ENCODE measurements at places on chromosomes 6 and 20.

- DNase-seq = no peak
Measured at GRCh38 chr20:16349523-16350260, 223.6 kb downstream of the KIF16B start.

GRCh38 chr6:35148167-35148741 lies 7.1 kb upstream of the TCP11 start:
- DNase-seq = no peak

- no peak for DNase-seq
Measured at GRCh38 chr6:46276576-46277142, 105.9 kb upstream of the ENPP5 start.

- DNase-seq = no peak
Measured at GRCh38 chr20:19231359-19232035, 19.1 kb downstream of the SLC24A3 start.

DNA sequence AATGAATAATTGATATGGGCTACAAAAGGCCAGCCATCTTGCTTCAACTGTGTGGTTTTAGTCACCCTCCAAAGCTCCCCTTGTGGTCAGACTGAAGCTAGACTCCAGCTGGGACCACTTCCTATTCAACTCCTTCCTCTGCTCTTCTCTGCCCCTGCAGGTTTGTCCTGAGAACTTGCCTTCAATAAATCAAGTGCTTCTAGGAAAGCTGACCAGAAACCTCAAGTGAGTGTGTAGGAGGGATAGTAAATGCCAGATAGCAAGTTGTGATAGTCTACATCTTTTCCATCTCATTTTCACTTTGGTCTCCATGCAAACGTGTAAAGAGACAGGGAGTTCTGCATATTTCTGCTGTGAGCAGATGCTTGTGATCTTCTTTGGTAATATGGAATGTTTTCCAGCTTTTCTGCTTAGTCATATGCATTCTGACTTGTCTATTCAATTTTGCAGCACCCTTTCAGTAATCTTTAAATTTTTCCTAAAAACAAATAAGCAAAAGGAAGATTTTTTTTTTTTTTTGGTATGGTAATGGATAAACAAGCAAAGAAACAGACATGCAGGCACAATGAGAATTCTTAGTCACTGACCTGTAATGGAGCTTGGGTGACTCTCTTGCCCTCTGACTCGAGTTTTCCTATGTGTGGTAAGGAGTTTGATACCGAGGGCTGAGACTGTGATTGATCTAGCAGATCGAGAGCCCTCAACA lies 201.3 kb upstream of the BTBD3 start:
- DNase-seq = no peak

DNA sequence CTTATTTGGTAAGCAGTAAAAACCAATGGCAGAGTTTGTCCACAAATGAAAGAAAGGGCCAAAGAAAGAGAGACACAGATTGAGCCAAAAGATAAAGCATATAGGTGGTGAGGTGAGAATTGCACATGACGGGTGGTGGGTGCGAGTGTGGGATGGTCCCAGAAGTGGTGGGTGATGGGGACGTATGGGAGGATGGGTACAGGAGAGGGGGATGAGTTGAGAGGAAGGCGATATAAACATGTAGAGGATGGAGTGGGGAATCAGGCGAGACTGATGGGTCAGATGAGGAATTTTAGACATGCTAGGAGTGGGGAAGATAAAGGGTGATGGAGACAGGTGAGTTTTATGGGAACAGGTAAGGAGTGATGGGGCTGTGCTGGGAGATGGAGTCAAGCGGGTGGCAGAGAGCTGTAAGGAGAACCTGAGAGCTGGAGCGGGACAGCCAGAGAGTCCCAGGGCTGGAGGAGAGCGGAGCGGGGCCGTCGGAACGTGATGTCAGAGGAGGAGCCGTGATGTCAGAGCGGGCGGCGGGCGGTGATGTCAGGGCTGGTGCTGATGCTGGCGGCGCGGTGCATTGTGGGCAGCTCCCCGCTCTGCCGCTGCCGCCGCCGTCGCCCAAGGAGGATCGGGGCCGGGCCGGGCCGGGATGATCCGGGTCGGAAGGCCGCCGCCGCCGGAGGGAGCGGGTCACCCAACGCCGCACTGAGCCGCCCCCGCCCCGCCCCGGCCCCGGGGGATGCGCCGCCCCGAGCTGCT lies at the start of gene TTBK1:
TTBK1 (plus strand) TSS at position 574 of the 756 bp plus-strand sequence. CDS start 3,180 bp downstream, outside the sequence.
- DNase-seq = no peak

DNA sequence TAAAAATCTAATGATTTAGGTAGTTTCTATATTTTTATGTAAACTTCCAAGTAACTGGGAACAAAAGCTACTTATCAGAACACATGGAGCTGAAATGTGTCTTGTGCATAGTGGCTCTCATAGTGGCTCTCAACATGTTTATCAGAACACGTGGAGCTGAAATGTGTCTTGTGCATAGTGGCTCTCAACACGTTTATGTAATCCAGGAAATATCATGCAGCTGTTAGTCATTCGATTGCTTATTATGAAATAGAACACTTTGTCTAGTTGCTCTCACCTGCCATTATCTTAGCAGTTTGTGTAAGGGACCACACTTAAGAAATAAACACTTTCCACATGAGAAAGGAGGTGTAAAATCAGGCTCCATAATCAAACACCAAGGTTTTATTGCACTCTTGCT lies 119.2 kb upstream of the ASCC3 start:
- DNase-seq = no peak

GRCh38 chr6:21342501-21342900 lies 251.1 kb upstream of the SOX4 start:
- DNase-seq = no peak

GRCh38 chr20:17785007-17785406 lies 85.2 kb downstream of the BANF2 start:
- no peak for DNase-seq

DNA sequence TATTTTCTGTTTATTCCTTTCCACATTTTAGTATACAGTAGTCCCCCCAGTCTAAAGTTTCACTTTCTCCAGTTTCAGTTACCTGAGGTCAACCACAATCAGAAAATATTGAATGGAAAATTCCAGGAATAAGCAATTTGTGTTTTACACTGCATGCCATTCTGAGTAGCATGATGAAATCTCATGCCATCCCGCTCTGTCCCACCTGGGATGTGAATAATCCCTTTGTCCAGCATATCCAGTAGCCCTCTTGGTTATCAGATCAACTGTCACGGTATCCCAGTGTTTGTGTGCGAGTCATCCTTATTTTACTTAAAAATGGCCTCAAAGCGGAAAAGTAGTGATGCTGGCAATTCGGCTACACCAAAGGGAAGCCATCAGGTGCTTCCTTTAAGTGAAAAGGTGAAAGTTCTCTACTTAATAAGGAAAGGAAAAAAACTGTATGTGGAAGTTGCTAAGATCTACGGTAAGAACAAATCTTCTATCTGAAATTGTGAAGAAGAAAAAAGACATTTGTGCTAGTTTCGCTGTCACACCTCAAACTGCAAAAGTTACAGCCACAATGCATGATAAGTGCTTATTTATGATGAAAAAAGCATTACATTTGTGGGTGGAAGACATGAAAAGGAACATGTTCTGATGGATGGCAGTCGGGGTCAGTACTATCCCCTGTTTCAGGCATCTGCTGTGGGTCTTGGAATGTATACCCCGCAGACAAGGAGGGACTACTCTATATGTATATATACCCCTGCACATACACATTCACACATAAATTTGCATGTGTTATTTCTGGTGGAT lies 11.3 kb downstream of the NOX3 start:
- no peak for DNase-seq

DNA sequence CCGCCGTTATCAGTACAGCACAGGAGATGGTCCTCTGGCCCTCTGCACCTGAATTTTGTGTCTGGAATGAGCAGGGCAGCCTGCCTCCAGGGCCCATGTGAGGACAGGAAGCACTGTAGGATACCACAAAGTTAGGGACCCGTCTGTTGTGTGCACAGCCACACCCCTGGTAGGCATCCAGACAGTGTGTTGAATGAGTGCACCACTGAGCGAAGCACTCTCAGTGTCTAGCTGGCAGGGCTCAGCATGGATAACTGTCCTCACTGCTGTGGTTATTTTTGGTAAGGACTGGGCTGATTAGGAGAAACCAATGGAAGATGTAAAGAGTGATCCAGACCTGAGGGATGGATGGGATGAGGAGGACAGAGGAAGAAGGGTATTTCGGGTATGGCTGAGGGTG lies 178.7 kb downstream of the CLIC5 start:
- DNase-seq = no peak

DNA sequence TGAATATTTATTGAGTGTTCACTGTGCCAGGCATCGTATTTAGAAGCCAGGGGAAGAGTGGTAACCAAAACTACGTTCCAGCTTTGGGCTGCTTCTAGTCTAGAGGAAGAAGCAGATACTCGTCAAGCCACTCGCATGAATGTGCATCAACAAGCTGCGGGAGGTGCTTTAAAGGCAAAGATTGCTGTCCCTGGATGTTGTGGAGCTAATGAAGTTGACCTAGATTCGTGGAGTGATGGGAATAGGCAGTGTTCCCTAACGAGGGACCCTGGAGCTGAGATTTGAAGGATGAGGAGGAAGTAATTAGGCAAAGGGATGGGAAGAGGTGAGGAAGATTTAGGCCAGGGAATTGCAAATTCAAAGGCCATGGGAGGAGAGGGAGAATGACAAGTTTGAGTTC lies 118.9 kb downstream of the TMEM170B start:
- no peak for DNase-seq

- no peak for DNase-seq
Measured at GRCh38 chr6:108686896-108687295, 126.2 kb downstream of the FOXO3 start.

DNA sequence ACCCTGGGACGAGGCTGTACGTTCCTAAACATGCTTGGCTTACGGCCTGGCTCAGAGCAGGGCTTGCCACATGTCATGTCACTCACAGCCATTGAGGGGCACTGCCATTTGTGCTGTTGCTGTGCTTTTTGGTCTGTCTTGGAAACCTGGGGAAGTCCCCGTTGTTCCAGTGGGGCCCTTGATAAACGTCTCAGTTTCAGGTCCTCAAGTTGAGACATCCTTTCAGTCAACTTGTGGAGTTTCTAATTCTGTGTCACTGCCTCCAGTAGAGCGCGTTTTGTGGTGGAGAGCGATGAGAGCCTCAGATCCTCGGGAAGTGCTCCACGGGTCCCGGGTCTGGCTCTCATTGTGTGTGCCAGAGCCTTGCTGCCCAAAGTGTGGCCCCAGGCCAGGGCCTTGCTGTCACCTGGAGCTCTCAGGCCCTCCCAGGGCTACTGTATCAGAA lies 43.0 kb upstream of the CCR6 start:
- no peak for DNase-seq

DNA sequence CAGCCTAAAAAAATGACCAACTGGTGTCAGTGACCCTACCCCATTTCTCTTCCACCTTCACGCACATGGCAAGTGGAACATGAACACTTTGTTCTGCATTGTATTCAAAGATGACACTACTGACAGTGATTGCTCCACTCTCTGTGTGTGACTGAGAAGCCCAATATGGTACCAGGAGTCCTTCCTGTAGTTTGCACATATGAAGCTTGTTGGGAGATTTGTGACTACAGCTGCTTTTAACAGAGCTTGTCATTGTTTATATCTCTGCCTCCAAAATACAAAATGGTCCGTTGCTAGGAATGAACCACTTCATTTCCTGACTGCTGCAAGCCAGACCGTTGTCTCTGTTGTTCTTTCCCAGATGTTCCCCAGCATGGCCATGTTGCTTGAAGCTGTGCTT lies 140.3 kb upstream of the TCF21 start:
- DNase-seq = no peak

DNA sequence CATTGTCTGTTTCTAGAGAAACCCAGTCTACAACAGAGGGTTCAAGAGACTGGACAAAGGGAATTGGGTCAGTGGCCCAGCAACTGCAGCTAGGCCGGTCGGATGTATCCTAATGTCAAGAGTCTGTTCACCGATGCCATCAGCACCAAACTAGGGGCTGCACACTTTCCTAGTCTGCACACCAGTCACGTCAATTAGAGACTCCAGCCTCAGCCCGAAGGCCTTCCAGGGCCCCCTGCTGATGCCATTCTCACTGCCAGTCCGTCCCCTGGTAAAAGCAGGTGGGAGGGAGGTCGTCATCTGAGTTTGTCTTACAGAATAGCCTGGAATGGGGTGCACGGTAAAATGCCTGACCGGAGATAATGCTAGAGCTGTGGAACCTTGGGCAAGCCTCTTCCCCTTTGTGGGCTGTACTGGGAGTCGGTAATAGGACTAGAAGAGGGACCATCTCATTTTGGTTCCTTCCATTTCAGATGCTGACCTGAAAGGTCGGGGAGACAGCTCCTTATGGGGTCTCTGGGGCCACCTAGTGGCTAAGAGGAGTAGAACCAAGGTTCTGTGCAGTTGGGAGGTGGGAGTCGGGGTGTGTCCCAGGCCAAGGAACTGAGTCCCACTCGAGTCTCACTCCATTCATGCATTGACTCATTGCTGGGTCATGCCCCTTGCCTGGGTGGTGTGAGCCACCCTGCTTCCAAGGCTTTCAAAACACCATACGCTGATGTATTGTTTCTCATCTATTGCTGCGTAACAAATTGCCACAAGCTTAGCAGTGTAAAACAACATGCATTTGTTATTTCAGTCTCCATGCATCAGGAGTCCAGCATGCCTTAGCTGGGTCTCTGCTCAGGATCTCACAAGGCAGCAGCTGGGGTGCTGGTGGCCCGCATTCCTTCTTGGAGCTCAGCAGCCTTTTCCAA lies 5.1 kb downstream of the SOX12 start:
- peak; percentile 66 for DNase-seq

DNA sequence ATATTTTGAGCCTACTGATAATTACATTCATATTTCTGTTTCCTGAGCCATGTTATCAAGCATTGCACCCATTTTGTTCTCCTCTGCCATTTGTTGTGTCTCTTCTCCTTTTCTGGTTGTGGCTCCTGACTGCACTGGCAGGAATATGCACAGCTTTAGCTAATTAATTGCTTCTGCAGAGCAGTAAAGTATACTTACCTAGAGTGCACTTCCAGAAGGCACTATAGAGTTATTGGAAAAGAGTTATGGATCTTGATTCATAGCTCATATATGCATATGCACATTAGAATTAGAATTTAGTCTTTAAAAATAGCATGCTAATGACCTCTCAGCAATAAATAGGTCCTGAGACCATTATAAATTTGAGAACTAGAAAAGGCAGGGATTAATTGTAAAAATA lies 262.6 kb downstream of the NKAIN2 start:
- no peak for DNase-seq

DNA sequence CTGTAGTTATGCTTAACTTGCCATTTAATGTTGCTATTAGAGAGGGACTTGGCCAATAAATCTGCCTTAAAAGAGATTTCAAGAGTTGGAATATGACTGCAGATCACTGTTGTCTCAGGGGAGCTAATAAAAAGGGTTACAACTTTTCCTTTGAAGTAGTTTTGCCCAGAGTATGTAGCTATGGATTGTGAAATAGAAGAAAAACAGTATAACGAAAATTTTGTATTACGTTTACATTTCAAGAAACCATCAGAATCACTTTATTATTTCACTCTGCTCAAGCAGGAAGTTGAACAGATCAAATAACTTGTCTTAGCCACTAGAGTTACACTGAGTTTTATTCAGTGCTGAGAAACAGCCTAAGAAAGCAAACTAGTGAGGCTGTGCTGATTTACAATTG lies 3.0 kb upstream of the ZSCAN26 start:
- no peak for DNase-seq

Measured in femur (tissue), 1 donor.